ELR (cell line): ENCODE measurements at places on chromosomes 4 and X.

DNA sequence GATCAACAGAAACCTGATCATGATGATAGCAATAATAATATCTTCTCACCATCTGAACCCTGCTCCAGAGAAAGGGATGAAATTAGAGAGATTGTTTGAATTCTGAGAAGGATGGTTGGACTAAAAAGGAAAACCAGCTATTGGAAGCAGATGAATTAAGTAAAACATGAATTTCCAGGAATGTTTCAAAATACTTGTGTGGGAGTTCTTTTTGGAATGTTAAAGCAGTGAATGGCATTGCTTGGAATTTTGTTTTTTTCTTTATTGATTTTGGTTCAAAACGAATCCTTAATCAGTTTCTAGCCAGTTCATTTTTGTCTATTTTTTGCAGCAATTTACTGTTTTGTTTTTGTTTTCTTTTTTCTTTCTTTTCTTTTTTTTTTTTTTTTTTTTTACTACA, 150.3 kb downstream of the NHS start:
- DNase-seq, result no peak

DNA sequence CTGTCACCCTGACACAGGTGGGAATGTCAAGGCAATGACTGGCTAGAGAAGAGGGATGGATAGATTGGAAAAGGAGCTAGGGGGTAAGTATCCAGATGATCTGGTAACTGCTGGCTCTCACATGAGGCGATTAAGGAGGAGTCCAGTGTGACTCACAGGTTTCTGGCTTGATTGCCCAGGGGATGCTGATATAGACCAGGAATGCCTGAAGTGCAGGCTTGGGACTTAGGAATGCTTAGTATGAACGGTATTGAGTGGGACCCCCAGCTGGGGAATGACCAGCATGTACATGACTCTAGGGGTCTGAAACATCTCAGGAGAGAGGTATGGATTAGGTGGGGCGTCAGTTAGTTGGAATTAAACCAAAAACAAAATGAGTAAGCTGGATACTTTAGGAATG, 65.8 kb upstream of the PRPS1 start:
- peak; percentile 76 for DNase-seq

- DNase-seq, result no peak
Measured at GRCh38 chr4:128916832-128917231, 107.3 kb downstream of the JADE1 start.

DNA sequence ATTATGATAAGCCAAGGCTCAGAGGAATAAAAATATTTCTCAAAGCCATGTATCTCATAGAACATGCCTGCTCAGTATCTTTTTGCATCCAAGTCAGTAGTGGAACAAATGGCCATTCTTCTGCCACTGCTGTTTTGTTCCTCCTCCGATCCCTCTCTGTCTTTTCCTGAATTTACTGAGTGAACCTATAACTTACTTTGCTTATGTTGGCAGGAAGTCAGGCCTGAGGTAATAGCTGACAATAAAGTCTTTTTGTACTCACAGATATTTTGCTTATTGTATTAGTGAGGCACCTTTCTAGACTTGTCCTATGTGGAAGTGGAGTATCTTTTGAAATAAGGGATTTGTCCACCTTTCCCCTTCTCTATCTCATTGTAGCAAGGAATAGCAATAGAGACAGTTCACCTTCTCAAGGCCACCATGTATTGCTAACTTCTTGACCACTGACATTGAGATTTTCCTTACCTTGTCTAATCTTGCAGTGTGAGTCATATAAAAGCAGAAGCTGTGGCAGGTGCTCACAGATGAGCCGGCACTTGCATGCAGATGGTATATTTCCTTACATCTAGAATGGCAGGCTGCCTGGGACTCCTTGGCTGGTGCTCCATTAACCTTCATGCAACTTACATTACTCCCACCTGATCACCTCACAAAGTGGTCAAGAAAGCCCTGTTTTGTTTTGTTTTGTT, 68.2 kb downstream of the AGTR2 start:
- DNase-seq, result no peak

GRCh38 chr4:133014473-133015135, 134.5 kb upstream of the PCDH10 start:
- DNase-seq, result no peak

DNA sequence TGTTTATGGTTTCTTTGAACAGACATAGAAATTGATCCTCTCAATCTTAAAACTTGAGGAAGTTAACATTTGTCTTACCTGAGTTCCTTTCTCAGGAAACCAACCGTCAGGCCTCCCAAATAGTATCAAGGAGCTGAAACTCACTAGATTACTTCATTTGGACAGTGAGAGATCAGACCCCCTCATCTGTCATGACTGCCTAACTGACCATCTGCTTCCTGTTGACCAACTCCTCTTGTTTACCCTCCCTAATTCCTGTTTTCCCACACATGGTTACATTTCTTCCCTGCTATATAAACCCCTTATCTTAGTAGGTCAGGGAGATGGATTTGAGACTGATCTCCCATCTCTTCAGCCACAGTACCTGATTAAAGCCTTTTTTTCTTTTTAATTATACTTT, 46.2 kb upstream of the NMU start:
- DNase-seq, result no peak

- DNase-seq, result peak; percentile 63
Measured at GRCh38 chrX:106874075-106874474, 29.1 kb downstream of the RIPPLY1 start.

DNA sequence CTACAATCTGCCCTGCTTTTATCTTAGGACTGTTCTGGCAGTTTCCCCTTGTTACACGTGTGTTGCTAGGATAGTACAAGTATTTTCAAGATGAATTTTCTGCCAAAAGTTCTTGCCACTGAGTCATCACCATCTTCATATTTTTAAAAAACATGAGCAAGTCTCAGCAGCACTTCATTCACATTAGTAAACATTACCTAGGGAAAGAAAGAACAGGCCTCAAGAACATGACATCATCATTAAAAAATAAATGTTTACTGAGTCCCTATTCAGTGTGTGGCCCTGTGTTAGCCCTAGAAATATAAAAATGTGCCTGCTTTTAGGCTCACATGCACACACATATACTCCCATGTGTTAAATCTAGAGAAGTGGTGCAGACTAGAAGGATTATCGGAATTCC, 18.7 kb upstream of the GPC3 start:
- no peak for DNase-seq

DNA sequence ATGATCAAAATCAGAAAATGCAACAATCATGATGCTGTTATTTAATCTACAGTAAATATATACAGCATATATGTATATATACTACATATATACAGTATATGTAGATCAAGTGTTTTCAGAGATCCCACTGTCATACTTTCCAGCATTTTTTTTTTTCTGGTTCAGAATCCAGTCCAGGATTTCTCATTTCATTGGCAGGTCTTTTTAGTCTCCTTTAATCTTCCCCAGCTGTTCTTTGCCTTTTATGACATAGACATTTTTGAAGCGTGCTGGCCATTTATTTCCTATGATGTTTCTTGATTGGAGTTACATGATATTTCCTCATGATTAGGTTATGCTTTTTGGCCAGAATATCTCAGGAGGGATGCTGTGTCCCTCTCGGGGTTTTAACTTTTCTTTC, 92.0 kb upstream of the TLR2 start:
- DNase-seq, result no peak

DNA sequence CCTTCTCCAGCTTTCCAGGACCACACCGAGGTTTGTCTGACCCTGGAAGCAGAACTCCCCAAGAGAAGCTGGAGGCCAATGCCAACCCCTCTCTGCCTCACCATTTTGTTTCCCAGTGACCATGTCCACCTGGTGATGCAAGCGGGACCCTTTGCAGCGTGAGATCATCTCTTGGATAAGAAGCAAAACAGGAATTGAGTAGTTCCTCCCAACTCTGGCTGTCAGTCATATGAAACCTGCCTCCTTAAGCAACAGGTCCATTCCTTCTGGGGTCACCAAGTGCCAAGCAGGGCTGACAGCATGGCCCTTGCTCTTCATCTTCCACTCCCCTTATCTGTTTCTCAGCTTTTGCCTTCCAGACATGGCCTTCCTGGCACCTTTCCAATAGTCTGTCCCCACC, 41.3 kb upstream of the MTM1 start:
- DNase-seq, result no peak

DNA sequence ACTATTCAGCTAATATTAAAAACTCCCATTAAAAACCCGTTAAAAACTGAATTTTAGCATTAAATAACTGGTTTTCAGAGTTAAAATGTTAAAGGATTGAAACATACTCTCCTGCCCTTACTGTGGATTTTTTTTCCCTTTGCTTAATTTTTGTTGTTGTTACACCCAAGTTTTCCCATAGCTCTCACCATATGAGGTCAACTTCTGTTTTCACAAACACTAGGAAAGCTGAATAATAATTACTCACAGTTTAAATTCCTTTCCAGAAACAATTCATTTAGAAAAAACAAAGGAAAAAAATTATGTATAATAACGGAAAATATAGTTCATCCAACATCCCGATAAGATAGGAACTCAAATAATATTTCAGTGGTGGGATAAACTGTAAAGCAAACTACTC, 129.0 kb downstream of the PPP3CA start:
- DNase-seq, result peak; percentile 15

DNA sequence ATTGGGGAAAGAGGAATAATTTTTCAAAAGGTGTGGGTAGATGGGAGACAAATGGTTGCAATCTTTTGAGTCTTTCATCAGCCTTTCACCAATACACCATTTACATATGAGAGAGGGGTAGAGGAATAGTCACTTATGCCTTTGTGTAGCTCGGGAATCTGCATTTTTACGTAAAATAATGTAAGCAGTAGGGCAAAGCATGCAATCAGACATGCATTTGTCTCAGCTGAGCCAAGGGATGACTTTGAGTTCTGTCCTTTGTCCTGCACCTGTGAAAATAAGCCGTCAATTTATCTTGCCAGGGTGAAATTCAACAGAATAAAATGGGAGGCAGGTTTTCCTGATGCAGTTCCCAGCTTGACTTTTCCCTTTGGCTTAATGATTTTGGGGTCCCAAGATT, 1473.4 kb upstream of the TENM3 start:
- DNase-seq, result no peak

DNA sequence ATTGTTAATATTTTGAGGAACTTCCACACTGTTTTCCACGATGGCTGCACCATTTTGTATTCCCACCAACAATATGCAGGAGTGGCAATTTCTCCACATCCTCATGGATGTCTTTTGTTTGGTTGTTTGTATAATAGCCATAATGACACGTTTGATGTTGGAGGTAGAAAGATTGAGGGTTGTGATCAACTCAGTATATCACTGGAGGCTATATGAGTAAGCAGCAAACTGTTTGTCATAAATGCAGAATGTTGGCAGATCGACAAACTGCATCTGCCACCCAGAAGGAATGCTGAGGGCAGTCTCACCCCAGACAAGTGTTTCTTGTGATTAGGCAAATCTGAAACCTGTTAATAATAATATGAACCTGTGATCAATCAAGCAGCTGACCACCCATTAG, 243.9 kb upstream of the WDFY3 start:
- peak; percentile 51 for DNase-seq

GRCh38 chr4:115334736-115335411, 221.5 kb upstream of the NDST4 start:
- DNase-seq, result no peak

- no peak for DNase-seq
Measured at GRCh38 chrX:120136840-120137239, 21.1 kb upstream of the RHOXF1 start.

GRCh38 chrX:120749141-120749846, 119.4 kb upstream of the C1GALT1C1 start:
- DNase-seq, result no peak

DNA sequence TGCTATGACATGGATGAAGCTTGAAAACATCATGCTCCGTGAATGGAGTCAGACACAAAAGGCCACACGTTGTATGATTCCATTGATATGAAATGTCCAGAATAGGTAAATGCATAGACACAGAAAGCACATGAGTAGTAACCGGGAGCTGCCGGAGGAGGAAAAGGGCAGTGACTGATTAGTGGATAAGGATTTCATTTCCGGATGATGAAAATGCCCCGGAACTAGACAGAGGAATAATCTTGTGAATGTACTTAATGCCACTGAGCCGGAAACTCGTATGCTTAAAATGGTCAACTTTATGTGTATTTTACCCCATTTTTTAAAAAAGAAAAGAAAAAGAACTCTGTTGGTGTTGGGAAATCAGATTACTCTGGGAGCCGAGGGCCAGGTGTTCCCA, 112.7 kb upstream of the FAM9B start:
- no peak for DNase-seq

GRCh38 chr4:165905405-165906027, 32.5 kb downstream of the TLL1 start:
- DNase-seq, result peak; percentile 65

- DNase-seq, result no peak
Measured at GRCh38 chr4:115274545-115274944, 161.1 kb upstream of the NDST4 start.

GRCh38 chr4:47650584-47651130, 165.6 kb downstream of the ATP10D start:
- no peak for DNase-seq

- DNase-seq, result no peak
Measured at GRCh38 chrX:50876551-50876950, 34.0 kb upstream of the BMP15 start.

- DNase-seq, result no peak
Measured at GRCh38 chr4:187491959-187492358, 503.6 kb upstream of the ZFP42 start.

- DNase-seq, result no peak
Measured at GRCh38 chr4:8284391-8284790, 14.8 kb downstream of the HTRA3 start.

DNA sequence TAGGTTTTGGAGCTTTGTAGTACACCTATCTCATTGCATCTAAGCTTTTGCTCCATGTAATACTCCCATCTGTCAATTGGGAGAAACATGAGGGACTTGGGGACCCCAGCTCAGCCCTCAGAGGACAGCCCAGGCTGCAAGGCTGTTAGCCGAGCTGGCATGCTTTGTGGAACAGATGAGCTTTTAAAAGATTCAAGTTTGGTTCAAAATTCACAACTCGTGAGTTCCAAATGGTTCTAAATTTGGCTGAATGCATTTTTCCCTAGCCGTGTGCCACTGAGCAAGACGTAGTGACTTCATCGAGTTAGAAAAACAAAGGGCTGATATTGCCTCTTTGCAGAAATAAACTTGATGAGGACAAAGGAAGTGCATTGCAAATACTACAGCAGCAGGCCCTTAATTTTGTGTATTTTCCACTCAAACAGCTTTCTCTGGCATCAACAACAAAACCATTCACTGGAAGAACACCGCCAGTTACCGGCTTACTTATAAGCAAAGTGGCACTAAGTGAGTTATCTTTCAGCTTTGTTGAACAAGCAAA, 165.0 kb upstream of the HS3ST1 start:
- DNase-seq, result no peak

GRCh38 chr4:13950491-13950890, 323.0 kb upstream of the BOD1L1 start:
- no peak for DNase-seq

GRCh38 chr4:30879855-30880598, 159.9 kb downstream of the PCDH7 start:
- peak; percentile 19 for DNase-seq

GRCh38 chrX:7139202-7140081, 8.1 kb upstream of the STS start:
- DNase-seq, result peak; percentile 83
